ENCODE measurements at places on chromosomes 1 and 21. TPM values are rescaled to one million over a fixed set of nuclear protein-coding genes. Genes with fewer than 3 reads are reported as not detected.

TRABD2B gene
- total RNA-seq = 0.23 TPM

DNA sequence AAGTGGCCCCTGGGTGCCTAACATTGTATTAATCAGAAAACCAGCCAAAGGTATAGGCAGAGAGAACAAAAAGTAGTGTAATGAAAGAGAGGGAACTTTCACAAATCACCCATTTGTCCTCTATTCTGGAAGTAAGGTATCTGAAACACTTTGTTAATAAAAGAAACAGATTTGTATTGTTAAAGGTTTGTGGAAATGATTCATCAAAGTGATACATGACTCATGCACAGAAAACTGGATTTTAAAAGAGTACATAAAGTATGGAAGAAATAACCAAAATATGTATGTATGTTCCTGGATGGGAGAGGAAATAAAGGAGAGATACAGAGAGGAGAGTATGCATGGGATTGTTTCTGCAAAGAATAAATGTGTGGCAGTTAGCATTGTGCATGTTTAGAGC lies 126.8 kb downstream of the RGS21 start:
- H3K4me3 ChIP-seq = no peak overlapping the region
- no peaks in the 10 kb centered on the region for H3K27me3 ChIP-seq
- DNase-seq = no peak
- no peaks in the 10 kb centered on the region for H3K36me3 ChIP-seq

GRCh38 chr1:151828921-151829320 lies 2.7 kb downstream of the RORC start:
- no peaks in the 10 kb centered on the region for H3K36me3 ChIP-seq
- H3K4me3 ChIP-seq = no peak overlapping the region
- H3K27me3 ChIP-seq = no peaks in the 10 kb centered on the region
- DNase-seq = peak; percentile 53
- peaks cover 8% of the 10 kb centered on the region for H3K4me1 ChIP-seq

FAM72C gene
- 0.37 TPM for total RNA-seq

DNA sequence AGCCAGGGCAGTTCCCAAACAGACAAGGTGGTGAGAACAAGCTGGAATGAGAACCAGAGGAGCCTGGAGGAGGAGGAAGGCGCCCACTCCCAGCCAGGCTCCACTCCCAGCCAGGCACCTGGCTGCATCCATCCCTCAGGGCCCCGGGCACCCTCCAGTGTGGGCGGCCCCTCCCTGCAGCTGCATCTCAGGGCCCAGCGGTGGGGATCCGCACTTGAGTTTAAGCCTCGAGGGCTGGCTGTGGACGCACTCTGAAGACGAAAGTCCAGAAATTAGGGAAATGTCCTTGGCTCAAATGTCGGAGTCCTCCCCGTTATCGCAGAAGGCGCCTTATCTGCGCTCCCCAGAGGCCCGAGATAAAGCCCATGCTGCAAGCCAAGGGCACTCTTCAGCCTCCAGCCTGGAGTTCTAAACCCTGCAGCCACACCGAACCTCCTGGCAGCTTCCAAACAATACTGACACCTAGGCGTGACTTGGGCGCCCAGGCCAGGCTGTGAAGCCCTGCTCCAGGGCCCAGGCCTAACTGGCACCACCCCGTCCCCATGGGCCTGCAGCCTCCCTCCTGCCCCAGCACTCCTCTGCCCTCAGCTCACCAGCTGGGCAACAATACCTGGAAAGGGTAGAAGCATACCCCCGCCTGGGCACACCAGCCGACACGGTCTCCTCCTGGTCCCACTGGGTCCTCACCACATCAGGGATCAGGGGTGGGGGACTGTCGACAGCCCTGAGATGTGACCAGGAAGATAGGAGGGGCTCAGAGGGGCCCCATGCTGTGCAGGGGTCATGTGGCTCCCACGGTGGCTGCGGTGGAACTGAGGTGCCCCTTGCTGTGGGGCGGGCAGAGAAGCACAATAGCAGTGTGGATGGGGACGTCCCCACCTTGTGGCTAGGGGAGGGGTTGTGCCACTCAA lies 184.8 kb upstream of the VAMP3 start:
- peaks cover 7% of the 10 kb centered on the region for H3K4me1 ChIP-seq
- H3K4me3 ChIP-seq = no peak overlapping the region
- no peak overlapping the region for H3K27ac ChIP-seq

CD2 gene
- total RNA-seq = 1.4 TPM

DNA sequence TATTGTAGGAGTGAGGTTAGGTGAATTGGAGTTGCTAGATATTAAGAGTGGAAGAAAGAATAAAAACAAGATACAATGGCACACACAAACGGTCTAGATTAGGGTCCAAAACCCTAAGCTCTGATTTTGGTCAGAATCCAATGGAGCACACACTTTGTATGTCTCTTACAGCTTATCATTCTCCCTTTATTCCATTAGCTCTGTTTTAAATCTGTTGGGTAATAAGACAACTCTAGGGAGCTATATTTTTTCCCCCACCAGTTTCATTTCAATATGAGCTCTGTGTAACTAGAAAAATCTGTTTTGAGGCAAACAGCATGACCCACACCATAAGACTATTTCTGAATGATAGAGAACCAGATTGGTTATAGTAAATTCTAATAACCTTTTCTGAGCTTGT lies 465.6 kb downstream of the ADGRL2 start:
- H3K4me3 ChIP-seq = no peak overlapping the region
- no peaks in the 10 kb centered on the region for H3K36me3 ChIP-seq
- no peaks in the 10 kb centered on the region for H3K27me3 ChIP-seq
- no peak for DNase-seq
- H3K27ac ChIP-seq = no peak overlapping the region
